H9 (cell line): ENCODE measurements at places on chromosomes 4 and X. TPM values are rescaled to one million over a fixed set of nuclear protein-coding genes. Genes with fewer than 3 reads are reported as not detected.

GRCh38 chr4:25290490-25291067 lies 22.0 kb upstream of the ZCCHC4 start:
- DNase-seq: no peak

GRCh38 chr4:173281406-173282255 lies 52.5 kb downstream of the HMGB2 start:
- DNase-seq: no peak

- DNase-seq: no peak
Measured at GRCh38 chrX:9955506-9955905, 11.7 kb upstream of the CLDN34 start.

DNA sequence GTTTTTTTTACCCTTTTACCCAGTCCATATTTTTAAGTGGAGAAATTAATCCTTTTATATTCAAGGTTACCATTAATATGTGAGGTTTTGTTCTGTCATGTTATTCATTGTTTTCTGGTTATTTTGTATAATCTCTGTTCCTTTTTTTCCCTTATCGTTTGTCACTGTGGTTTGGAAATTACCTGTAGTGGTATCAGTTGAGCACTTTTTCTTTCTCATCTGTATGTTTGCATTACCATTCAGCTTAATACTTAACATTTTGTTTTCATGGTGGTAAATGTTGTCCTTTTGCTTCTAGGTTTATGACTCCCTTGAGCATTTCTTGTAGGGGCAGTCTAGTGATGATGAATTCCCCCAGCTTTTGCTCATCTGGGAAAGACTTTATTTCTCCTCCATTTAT lies 6.6 kb downstream of the ETDC start:
- no peak for DNase-seq

DNA sequence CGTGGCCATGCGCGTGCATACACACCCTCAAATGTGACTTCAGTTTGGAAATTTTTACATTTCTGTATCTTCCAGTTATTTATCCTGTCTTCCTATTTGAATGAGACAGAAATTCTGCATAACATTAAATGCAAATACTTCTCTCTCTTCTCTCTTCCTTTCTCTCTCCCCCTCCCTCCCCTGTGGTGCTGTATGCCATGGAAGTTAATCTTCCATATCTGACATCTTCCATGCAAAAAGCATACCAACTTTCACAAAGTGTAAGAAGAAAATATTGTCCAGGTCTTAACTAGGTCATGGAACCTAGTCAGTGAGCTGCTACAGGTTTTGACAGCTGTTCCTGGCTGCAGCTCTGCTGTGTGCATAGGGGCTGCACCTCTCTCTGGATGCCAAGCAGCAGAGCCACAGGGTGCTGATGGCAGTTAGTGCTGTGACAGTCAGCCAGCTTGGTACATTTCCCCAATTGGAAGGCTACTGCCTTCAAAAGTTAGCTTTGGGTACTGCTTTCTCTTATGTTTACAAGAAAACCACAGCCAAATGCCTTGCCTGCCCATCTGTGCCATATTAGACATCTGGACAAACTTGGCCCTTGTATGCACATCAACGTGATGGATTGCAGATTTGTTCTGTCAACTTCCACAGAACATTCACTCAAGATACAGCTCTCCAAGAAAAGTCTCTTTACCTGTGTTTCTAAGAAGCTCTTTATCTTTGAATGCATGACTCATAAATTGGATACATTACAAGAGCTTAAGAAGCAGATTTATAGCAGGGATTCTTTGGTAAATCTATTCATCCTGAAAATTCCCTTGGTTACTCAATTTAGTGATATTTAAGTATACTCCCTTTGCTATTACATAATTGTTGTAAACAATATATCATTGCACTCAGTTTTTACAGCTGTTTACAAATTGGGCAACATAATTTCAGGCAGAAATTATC lies 623.8 kb downstream of the EPHA5 start:
- DNase-seq: no peak

DNA sequence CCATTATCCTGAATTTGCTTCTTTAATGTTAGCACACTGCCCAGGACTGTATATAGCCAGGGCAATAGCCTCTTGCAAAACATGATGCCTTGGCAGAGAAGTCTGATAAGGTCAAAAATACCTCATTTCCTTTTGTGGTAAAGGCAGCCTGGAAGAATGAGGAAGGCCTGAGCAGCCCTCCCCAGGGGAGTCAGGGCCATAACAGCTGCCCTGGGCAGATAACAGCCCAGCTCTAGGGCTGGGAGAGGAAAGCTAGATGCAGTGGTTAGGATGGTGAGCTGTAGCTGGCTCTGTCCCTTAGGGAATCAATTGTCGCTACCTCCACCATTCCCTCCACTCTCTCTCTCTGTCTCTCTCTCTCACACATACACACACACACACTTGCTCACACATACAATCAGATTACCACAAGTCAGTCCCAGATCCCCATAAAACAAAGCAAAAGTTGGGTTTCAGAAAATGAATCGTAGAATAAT lies 29.2 kb downstream of the EFHC2 start:
- DNase-seq: no peak

- DNase-seq: no peak
Measured at GRCh38 chr4:35167385-35167784, 1076.9 kb downstream of the ARAP2 start.

DNA sequence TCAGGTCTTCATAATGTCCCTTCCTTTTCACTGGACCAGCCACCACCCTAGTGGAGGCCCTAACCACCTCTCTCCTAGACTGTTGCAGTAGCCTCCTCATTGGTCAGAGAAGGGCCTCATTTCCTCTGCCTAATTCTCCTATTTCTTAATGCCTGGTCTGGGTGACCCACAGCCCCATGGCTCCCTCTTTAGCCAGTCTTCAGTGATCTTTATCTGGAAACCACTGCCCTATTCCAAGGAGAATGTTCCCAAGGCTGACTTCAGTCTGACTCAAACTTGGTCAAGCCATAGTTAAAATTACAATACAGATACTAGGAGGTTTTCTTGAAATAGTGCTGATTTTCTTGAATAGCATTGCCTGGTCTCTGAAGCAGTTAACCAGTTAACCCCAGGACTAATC lies 53.6 kb upstream of the PRPS1 start:
- no peak for DNase-seq

- DNase-seq: peak; percentile 82
Measured at GRCh38 chr4:47926667-47927258, 12.4 kb upstream of the NFXL1 start.

Gene TLR2
- total RNA-seq: 0.90 and 1.0 TPM in 2 replicates

DNA sequence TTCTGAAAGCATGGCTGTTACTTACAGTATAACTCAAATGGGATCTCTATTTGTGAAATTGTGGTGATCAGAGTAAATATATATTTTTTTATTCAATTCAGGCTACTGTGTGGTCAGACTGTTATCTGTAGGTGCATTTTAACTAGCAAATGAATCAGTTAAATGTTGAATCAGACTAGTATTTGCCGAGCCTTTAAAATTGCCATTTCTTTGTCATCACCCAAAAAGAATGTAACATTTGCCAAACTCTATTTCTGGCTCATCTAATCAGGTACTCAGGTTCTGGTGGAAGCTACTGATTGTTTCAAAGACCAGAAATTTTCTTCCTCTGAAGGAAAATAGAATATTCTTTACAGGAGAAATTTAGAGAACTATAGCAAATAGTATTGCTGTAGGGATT lies 1.8 kb upstream of the NAA15 start:
- DNase-seq: no peak

Gene TMEM185A
- total RNA-seq: 22.7 and 23.6 TPM in 2 replicates

DNA sequence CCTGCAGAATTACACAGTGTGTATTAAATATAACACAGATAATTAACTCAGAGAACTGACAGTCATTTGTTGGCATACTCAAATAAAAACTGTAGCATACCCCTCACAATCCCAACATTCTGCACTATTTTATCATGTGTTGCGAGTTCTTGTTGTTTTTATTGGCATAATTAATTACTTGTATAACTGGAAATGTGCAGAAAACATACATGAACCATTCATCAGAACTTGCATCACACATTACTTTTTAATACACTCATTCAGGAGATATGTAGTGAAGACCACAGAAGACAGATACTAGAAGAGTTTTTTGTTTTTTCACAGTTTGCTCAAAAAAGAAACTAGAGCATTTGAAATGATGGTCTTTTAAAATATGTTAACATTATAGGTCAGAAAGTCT lies 74.6 kb upstream of the NEIL3 start:
- DNase-seq: no peak

DNA sequence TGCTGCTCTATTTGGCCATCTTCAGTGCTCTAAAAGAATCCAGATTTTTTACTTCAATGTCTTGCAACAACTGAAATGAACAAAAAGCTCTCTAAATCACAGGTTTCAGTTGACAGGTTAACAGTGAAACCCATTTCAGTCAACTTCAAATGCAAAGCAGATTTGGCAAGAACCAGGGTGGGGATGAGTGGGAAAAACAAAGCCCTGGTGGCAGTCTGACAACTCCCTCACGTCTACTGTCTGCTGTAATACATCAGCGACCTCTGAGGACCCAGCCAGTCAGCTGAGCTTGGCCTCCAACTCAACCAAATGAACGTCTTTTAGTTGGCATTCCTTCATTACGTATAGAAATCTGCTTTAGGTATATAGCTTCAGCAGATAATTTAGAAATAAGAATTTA lies 95.8 kb downstream of the COL25A1 start:
- DNase-seq: no peak

DNA sequence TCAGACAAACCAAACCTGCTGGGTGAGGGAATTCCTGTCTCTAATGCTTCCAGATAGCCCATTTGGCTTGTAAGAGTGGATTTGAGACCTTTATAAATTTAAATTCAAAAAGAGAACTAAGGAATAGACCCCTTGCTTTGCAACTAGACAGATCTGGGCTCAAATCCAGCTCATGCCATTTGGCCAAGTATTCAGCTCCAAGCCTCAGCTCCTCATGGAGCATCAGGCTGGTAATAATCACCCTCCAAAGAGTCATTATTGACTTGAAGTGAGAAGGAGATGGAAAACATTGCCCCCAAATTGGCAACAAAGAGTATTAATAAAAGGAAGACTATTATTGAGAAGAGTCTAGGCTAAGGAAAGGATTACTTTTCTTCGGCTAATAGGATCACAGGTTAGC lies 134.7 kb downstream of the PDE5A start:
- DNase-seq: no peak

DNA sequence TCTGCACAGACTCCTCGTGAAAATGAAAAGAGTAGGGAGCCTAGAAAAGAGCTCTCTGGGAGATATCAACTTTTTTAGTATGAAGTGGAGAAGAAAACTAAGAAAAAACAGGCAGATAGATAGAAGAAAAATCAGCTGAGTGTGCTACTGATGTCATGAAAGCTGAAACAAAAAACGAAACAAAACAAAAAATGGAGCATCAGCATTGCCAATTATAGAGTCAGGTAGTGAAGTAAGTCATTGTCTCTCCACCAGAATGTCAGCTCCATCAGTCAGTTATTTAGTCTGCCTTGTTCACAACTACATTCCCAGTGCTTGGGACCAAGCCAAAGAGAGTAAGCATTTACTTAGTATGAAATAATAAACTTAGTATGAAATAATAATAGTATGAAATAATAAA lies 595.1 kb downstream of the STPG2 start:
- no peak for DNase-seq

Gene GRIA2
- total RNA-seq: not detected in 2 replicates

GRCh38 chrX:1434871-1435240 lies 17.9 kb downstream of the ASMTL start:
- DNase-seq: no peak

GRCh38 chrX:38484607-38485498 lies 76.5 kb upstream of the TSPAN7 start:
- DNase-seq: no peak

DNA sequence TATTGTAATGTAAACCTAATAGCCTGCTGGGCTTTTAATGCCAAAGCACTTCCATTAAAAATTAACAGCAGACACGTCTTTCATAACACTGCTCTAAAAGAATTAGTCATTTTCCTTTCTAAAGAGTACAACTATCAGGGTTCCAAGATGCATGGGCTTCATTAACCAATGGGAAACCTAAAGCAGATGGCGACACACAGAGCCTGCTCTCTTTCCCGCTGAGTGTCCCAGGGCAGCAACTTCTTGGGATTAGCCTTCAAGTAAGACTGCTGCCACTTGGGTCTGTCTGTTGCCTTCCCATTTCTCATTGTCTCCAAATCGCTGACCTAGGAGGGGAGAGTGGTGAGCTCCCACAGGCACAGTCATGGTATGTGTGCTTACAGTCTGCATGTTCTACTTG lies 14.0 kb upstream of the PHKA2 start:
- DNase-seq: peak; percentile 48

- DNase-seq: peak; percentile 58
Measured at GRCh38 chr4:185210102-185210981, 944 bp downstream of the SNX25 start.

Gene TXK
- 0.39 TPM in 1 of 2 replicates, not detected in the other for total RNA-seq

DNA sequence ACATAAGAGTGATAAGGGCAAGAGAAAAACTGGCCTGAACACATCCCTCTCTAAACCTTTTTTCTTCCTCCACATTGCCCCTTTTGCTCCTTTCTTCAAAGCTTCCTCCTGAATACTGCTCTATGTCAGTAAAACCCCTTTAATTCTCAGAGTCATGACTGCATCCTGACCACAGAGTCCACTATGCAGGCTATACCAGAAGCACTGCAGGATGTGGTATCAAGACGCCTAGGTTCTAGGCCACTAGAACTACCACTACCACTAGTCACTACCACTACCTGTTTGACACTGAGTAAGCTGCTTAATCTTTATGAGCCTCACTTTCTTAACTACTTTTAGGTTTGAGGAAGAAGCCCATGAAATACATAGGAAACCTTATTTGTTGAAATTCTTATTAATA lies 38.7 kb downstream of the ARHGEF9 start:
- DNase-seq: no peak

Gene RTL9
- total RNA-seq: 0.04 and 0.13 TPM in 2 replicates

Gene NWD2
- not detected in 2 replicates for total RNA-seq

- DNase-seq: no peak
Measured at GRCh38 chr4:4590546-4590945, 48.7 kb upstream of the STX18 start.

GRCh38 chr4:73257651-73258435 lies 755 bp downstream of the ANKRD17 start:
- DNase-seq: peak; percentile 46

Gene PAGE2
- not detected in 2 replicates for total RNA-seq

GRCh38 chr4:41132055-41132683 lies 82.2 kb downstream of the APBB2 start:
- DNase-seq: no peak

DNA sequence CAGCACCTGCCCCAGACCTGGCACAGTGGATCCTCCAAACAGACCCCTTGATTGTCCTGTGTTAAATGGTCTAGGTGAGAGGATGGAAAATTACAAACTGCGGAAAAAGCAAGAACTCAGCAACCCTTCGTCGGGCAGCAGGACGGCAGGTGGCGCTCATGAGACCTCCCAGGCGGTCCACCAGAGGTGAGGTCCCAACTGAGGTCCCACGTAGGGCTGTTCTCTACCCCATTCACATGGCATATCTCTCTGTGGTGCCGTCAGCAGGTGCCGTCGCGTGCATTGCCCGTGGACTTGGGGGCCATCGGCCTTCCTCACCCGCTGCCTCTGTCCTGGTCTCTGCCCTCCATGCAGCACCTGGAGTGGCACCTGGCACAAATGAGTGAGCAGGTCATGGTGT lies 88.2 kb downstream of the CRMP1 start:
- peak; percentile 55 for DNase-seq

Gene DUSP9
- 2.3 and 2.4 TPM in 2 replicates for total RNA-seq

Gene FTSJ1
- total RNA-seq: 49.4 and 52.8 TPM in 2 replicates

GRCh38 chr4:2837904-2838496 lies 5.6 kb upstream of the ADD1 start:
- no peak for DNase-seq
